ENCODE measurements at places on chromosomes 11 and 22.

- DNase-seq, result no peak
These were observed 228.9 kb upstream of the SORL1-AS1 start for GRCh38 chr11:121681550-121682268.

- DNase-seq, result no peak
These were observed 109.7 kb downstream of the DCDC1 start for GRCh38 chr11:31259797-31260196.

- no peak for DNase-seq
These were observed 4.3 kb downstream of the SMTN start for GRCh38 chr22:31085493-31085824.

DNA sequence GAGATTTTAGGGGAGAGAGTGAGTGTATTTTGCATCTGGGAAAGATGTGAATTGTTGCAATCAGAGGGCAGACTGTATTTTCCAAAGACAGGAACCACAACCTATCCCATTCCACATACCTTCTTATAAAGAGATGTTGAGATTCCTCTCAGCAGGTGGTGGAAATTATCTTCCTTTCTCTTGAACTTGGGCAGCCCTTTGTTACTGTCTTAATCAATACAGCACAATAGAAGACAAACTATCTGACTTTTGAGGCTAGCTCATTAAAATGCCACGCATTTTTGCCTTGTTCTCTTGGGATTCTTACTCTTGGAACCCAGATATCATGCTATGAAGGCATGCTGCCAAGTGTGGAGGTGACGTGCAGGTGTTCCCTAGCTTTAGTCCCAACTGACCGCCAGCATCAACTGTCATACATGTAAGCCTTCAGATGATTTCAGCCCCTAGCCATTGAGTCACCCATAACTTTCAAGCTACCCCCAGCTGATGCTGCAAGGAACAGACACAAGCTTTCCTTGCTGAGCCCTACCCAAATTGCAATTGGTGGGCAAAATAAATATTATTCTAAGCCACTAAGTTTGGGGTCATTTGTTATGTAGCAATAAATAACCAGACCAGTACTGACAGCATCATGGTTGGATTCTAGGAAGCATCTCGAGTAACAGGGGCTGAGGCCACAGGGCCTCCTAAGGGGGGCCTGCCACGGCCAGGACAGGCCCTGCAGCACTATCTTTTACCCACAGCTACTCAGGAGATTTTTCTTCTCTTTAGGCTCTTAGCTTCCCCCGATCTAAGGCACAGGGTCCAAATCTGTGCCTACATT is 63.0 kb downstream of the RPL27A start:
- DNase-seq, result no peak

GRCh38 chr11:11163236-11163635 is 189.8 kb downstream of the CSNK2A3 start:
- DNase-seq, result no peak
